ENCODE measurements at places on chromosomes 2 and 18.

DNA sequence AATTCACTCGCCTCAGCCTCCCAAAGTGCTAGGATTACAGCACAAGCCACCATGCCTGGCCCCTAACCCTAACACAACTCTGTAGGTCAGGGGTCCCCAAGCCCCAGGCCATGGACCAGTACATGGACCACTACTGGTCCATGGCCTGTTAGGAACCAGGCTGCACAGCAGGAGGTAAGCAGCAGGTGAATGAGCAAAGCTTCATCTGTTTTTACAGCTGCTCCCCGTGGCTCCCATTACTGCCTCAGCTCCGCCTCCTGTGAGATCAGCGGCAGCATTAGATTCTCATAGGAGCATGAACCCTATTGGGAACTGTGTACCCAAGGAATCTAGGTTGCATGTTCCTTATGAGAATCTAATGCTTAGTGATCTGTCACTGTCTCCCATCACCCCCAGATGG lies 201.7 kb downstream of the NRP2 start:
- no peak for DNase-seq

DNA sequence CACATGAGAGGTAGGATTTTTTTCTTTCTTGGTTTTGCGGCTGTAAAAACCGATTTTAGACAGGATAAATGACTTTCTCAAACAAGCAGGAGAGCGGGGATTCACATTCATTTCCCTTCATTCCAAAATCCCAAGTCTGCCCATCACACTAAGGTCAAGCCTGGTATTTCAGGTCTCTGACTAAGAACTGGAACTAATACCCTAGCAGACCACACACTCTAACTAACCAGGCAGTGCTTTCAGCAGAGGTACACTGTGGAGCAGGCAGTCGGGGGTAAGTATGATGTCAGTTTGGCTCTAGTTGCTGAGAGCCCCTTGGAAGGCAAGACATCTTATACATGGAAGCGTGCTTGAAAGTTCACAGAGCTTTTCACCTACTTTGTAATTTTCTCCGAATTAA lies 128.1 kb upstream of the LHCGR start:
- no peak for DNase-seq

GRCh38 chr2:120722246-120722567 lies 13.5 kb upstream of the GLI2 start:
- no peak for DNase-seq

DNA sequence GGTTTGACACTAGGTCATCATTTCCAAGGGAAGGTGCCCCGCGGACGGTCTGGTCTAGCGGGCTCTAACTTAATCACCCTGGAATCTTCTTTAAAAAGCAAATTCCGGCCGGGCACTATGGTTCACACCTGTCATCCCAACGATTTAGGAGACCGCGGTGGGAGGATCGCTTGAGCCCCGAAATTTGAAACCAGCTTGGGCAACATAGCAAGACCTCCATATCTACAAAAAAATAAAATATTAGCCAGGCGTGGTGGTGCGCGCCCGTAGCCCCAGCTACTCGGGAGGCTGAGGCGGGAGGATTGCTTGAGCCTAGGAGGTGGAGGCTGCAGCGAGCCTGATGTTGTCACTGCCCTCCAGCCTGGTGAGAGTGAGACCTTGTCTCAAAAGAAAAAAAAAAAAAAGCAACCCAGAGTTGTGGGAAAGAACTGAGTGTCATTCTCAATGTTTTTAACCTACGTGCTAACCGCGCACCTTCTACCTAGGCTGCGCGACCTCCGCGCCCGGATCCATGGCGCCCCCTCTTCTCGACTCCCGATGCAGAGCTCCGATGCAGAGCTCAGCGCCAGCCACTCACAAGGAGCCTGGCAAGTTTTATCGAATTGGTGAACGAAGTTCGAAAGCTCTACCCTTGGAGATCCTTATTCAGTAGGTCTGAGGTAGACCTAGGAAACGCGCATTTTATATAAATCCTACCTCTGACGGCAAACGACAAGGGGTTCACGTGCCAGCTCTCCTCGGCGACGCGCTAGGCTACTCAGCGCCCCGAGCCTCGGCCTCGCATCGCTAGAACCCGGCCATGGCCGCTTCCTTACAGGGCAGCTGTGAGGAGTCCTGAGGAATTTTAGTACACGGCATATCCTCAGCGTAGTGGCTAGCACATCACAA lies 888 bp upstream of the TWSG1 start:
- DNase-seq: no peak

DNA sequence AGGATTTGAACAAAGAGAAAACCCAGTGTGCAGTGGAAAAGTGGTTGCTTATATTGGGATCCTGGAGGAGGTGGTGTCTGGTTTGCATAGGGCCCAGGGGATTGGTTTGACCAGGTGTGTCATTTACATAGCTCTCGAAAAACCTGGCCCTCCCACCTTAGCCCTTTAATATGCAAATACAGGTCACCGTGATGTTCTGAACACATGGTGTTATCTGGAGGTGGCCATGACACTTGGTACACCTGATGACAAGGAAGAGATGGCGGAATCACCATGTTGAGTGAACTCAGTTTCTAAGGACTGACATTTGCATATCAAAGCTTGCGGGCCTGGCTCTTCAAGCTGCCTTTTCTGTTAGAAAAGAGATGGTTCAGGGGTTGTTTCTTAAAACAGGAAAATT lies 2.3 kb upstream of the NAPG start:
- no peak for DNase-seq

- DNase-seq: no peak
Measured at GRCh38 chr2:202157211-202157990, 81.0 kb downstream of the SUMO1 start.

DNA sequence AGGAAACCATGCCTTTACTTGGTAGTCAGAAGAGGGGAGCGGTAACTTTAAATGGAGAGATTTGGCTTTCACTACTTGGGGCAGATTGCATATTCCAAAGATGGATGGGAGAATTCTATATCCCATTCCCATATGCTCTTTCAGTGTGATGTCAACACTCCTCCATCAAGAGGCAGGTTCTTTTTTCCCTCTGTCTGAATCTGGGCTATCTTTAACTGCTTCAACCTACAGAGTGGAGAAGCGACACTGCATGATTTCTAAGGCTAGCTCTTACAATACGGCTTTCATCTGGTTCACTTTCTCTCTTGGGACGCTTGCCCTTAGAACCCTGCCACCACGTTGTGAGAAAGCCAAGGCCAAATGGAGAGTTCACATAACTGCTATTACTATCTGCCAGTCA lies 34.4 kb downstream of the SKA1 start:
- DNase-seq: no peak

DNA sequence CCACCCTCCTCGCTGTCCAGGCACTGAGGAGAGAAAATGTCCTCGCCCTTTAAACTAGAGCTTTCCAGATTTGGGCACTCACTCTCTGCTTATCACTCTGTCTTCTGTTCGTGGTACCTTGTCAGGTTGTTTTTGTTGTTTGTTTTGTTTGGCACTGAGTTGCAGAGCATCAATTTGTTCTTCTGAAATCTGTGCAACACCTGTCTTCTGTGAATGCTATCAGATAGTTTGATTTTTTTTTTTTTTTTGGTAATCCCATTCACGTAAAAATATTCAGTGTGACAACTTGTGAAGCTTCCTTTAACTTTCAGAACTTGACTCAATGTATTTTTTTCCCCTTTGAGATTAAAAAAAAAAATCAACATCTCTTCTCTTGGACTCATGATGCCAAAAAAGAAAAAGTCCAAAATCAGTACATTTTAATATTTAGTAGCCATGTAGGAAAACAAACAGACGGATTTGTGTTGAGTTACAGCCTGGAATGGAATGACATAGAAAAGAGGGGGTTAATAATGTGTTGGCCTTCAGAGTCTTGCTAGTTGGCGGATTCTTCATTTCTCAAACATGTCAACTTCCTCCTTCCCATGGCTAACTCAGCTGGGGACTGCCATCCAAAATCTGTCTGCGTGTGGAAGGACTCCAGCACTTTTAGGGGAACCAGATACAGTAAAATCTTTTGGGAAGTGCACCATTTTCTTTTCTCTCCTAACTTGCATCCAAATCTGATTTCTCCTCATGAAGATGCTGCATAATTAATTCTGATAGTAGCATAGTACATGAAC lies 1.6 kb downstream of the TMEM178A start:
- DNase-seq: no peak

- DNase-seq: no peak
Measured at GRCh38 chr2:115904516-115904915, 1462.1 kb downstream of the DPP10 start.

DNA sequence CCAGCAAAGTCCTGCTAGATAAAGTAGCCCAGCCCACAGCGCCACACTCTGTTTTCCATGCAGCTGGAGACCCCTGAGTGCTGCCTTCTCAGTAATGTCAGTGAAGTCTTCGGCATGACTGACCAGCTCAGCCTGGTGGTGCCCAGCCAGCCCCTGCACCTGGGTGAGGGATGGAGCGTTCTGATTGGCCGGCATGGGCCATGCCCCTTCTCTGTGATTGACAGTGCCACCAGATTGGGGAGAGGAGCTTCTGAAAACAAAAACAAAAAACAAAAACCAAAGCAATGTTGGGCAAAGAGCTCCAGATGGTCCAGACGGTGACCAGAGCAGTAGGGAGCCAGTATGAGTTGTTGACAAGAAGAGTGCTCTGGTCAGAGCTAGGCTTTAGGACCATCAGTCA lies 122.6 kb downstream of the DYSF start:
- no peak for DNase-seq

GRCh38 chr18:33114749-33115148 lies 325.8 kb downstream of the CCDC178 start:
- DNase-seq: no peak

DNA sequence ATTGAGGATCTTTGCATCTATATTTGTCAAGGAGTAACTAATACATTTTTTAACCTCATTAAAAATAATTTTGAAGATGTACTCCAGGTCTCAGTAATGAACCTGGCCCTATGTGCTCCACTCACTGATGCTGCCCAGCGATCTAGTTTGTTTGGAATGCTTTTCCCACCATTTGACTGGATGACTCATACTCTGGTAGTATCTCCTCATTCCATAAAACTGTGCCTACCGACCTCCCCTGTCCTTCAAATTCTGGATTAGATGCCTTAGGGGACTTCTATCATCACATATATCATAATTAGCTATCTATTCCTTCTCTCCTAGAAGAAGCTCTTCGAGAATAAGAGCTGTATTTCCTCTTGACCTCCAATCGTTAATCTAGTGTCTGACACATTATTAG lies 83.8 kb downstream of the FAM117B start:
- DNase-seq: no peak

GRCh38 chr2:148590612-148591011 lies 53.9 kb upstream of the EPC2 start:
- DNase-seq: no peak

GRCh38 chr2:65146078-65146477 lies 16.2 kb upstream of the RAB1A start:
- no peak for DNase-seq

DNA sequence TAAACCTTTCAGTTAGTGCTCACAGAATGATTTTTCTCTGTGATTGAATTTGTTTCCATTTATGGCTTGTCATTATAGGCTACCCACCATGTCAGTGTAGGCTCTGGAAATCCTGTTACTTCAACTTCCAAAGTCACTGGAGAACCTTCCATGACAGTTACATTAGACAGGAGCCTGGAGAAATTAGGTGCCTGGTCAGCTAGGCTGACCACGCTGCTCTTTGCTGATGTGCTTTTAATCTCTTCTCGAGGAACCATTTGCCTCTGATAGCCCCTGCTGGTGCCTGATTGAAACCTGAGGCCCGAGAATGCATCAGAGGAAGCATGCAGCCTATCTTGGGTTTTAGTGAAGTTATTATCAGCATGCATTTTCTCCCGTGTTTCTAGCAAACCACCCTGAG lies 29.6 kb upstream of the TTN start:
- DNase-seq: no peak

DNA sequence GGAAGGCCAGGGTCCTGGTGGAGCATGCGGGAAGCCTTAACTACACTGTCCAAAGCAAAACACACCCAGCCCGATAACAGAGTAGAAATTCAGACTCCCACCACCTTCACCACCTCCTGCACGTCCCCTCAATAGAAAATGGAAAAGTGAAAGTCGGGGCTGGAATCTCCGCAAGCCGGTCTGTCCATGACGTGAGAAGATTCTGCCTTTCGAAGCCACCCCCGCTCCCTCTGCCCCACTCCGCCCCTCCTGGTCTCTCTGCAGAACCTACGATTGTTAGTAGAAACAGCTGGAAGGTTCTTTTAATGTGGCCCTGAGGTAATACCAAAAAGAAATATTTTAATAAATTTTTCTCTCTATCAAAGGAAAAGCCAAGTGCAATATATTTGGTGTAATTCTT lies 116.4 kb downstream of the GBX2 start:
- no peak for DNase-seq

DNA sequence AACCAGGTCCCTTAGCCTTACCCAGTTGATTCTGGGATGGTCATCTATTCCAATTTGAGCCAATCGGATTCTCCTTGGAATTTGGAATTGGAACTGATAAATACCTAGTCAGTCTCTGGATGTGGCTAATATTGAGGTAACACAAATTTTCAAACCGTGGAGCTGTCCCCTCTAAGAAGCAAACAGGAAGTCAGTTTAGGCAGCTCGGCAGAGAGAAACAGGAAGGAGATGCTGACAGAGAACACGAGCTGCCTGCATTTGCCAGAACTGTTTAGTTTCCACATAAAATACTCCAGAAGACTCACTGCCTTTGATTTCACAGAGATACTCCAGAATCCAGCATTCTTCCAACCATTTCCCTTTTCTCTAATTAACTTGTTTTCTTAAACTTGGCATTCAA lies 1024.9 kb downstream of the BCL11A start:
- no peak for DNase-seq

DNA sequence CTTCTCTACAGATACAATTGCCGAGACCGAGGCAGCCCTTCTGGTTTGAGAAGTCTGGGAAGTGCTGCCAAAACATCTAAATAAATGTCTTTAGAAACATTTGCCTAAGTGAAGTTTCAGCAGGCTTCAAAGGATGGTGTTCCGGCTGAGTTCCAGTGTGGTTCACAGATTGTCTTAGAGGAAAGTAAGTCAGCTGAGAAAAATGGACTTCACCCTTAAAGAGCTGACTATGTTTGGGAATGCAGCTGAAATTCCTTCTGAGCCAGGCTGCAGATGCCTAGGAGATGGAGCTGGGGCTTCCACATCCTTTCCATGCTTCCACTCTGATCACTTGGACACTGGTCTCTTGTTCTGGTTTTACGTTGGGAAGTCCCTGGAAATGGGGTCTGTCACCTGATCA lies 83.6 kb downstream of the FHOD3 start:
- no peak for DNase-seq

DNA sequence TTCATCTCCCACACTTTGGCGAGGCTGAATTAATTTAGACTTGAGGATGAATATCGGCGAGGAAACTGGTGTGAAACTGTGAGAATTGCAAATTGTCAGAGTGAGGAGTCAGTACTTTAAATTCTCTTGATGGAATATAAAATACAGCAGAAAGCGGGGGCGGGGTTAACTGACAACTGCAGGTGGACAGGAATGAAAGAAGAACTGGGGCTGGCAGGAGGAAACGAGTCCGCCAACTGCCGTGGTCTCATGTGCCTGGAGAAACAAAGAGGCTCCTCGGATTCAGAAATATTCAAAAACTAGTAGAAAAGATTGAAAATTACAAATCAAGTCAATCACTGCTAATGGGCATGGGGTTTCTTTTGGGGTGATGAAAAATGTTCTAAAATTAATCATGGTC lies 44.3 kb downstream of the MOGAT1 start:
- DNase-seq: no peak
